ENCODE measurements at places on chromosomes 1 and 21.

DNA sequence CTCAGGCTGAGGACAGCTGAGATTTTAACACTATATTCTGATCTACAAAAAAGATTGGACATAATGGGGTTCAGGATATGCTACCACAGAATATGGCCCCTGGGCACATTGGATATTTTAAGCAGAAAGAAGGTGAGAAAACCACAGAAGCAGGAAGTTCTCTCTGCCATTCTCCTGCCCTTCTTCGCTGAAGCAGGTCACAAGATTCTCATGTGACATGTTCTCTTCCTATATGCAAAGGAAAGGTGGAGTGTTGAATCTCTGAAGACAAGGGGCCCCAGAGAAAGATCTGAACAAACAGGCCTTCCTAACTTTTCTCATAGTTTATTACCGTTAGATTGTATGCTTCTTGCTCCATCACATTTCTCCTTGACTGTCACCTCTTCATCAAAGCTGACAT, 285.7 kb downstream of the S1PR1 start:
- DNase-seq, result no peak

DNA sequence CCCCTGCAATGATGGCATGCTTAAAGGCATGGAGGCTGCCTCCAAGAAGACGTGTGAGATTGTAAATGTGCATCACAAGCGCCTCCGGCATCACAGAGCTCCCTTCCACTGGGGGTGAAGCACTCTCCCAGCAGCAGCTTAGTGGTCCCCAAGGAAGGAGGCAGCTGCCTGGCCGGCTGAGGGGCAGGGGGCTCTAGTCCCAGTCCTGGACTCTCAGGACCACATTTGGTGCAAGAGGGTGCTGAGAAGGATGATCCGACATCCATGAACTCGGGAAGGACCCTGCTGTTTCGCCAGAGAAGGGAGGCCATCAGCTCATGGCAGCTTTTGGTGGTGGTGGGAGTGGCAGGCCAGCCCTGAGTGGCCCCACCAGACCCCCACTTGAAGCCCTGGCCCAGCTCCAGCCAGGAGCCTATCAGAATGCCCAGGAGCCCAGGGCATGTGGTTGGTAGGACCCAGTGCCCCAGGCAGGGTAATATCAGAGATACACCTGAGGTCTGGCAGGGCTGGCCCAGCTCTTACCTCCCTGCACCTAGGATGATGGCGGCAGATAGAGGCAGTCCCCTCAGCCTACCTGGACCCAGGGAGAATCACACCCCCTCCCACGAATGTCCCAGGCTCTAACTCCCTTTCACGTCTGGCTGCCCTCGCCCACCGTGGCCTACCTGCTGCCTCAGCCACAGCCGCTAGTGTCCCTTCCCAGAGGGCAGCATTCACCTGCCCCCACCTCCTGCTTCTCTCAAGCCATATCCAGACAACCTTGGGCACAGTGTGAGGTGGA, 2.4 kb upstream of the WNT9A start:
- no peak for DNase-seq

DNA sequence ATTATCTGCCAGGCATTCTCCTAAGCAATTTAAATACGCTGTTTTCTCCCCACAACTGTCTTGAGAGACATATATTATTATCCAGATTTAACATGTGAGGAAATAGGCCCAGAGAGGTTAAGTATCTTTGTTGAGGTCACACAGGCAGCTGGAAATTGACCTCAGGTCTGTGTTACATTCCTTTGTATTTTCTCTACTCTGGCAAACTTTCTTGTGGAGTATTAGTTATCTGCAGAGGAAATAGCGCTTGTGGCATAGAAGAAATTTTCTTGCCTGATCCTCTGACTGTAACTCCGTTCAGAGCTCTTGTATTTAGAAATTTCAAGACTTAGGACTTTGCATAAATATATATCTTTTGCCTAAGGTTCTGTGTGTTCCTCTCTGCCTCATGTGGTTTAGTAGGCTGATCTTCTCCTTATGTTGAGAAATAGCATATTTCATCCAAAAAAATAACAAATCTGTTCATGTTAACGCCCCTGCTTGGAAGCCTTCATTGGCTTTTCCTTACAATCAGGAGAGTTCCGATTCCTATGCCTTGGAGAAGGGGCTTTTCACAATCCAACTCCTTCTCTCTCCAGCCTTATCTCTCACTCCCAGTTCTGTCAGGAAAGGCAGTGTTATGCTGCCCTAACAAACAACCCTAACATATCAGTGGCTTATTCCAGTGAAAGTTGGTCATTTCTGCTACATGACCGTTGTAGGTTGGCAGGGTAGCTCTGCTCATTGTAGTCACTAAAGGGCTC, 2.5 kb upstream of the JUN start:
- no peak for DNase-seq

- DNase-seq, result no peak
Measured at GRCh38 chr1:84736445-84736844, 46.2 kb upstream of the SSX2IP start.

DNA sequence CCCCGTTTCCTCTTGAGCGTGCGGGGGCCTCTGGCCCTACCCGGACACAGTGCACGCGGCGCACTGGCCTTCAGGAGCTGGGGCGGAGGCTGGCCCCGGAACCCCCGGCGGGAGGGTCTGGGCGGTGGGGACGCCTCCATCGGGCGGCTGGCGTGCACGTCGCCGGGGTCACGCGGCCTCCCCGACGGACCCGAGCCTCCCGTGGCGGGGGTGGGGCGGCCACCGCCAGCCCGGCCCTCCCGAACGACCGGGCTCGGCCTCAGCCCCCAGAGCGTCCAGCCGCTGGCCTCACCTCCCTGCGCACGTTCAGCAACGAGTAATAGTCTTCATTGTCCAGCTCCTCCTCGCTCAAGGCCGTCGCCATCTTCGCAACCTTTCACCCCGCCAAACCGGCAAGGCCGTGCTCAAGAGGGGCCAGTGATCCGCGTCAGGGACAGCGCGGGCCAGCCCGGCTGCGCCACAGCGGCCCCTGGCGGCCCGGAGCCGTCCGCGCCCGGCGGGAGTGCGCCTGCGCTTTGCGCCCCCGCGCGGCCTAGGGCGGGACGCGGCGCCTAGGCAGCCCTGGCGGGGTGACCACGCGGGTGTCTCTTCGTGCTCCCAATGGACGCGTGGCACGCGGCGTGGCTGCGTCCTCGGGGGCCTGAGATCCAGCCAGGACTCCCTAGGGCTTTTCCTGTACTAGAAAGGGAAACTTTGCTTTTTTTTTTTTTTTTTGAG, at the start of gene DNAJC11:
Gene DNAJC11 (minus strand): TSS at position 380 of the 717 bp plus-strand sequence. CDS start 16 bp downstream, at position 364.
- DNase-seq, result peak; percentile 83

DNA sequence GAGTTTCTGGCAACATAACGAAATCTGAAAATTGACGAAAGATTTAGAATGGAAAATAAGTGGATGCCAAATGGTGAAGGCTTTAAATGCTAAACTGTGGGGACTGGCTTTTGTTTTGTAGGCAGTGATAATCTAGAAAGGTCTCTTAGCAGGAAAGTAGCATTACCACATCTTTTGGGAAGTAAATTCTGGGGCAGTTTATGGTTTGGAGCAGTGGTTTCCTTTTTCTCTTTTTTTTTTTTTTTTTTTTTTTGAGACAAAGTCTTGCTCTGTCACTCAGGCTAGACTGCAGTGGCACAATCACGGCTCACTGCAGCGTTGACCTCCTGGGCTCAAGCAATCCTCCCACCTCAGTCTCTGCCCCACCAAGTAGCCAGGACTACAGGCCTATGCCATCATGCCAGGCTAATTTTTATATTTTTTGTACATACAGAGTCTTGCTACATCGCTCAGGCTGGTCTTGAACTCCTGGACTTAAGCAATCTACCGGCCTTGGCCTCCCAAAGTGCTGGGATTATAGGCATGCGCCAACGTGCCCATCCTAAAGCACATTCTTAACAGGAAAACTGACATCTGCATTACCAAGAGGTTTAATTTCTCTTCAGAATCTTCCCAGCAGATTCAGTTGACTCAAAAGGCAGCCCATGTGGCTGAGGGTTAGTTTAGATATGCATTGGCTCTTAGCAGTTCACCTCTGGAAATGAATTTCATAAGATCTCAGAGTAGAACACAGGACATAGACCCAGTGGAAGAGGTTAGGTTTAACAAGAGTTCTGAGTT, 32.9 kb downstream of the C21orf91 start:
- DNase-seq, result no peak

- no peak for DNase-seq
Measured at GRCh38 chr1:26630634-26631033, 65.2 kb upstream of the ARID1A start.

GRCh38 chr1:16967962-16968361, 12.5 kb downstream of the MFAP2 start:
- DNase-seq, result no peak

DNA sequence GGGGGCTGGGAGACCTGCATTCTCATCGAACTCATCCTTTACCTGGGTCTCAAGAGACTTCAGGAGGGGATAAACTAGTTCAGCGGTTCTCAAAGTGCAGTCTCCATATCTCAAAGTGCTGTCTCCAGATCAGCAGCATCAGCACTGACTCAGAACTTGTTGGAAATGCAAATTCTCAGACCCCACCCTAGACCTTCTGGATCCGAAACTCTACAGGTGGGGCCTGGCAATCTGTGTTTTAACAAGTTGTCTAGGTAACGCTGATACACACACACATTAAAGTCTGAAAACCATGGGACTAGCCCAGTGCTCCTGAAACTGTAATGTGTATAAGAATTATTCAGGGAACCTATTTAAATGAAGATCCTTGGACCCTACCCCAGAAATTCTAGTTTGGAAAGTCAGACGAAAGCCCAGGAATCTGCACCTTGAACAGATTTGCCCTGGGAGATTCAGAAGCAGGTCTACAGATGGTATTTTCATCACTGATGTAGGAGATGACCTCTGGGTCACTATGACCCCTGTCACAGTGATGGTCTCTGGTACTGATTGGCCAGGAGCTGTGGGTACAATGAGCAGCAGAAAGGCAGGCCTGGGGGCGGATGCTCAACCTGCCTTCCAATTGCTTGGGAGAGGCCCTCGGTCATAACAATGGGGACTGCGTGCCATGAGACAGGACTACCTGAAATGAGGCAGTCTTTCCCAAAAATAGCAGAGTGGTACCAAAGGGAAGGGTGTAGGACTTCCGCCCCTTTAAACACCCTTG, 127.2 kb downstream of the FAM78B start:
- no peak for DNase-seq

DNA sequence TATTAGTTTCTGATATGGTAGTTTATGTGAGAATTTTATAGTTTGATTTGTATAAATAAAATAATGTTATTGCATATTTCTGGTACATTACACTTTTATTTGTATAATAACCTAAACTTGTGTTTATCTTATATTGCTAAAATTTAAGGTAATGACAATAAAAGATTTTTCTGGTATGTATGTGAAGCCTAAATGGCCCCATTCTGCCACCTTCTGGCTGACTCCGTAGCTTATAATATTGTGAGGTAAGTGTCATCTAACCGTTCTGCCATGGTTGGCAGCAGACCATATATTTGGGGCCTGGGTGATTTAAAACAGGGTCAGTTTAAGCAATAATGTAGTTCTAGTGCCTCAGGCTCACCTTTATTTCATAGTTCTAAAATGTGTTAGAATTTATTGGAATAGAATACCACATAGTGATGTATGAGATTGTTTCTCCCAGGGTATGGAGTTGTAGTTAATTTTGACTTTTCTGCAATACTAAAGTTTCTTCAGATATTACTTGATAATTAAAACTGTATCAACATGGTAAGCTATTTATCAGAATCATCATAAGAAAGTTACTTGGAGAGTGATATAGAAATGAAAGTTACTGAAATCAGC, 21.2 kb upstream of the PRKACB start:
- peak; percentile 18 for DNase-seq

GRCh38 chr21:23099185-23099584, 2101.0 kb downstream of the NCAM2 start:
- DNase-seq, result no peak

GRCh38 chr1:35619237-35620121, 21.8 kb downstream of the PSMB2 start:
- no peak for DNase-seq

DNA sequence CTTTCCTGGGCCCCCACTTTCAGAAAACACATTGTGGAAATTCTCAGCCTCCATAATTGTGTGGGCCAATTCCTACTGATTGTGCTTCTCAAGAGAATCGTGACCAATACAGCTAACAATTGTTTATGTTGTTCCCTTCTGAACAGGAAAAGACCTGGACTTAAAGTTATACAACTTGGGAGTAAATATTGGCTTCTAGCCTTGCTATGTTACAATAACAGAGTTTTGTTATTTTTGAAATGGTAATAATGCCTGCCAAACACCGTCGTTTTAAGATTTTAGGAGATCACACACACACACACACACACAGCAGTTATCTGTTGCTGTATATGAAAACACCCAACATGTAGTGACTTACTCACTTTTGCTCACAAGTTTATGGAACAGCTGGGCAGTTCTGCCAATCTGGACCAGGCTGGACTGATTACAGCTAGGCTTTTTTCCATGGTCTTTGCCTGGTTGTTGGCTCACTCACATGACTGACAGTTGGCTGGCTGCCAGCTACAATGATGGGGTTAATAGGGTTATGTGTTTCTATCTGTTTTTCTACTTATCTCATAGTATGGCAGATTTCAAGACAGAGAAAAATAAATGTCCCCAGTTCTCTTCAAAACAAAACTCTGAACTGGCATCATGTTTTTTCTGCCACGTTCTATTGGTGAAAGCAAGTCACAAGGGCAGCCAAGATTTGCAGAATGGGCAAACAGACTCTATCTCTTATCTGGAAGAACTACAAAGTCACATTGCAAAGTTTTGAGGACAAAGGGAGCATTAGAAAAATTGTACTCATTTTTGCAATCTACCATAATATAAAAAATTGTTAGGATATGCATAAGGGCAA, 447.5 kb downstream of the NEGR1 start:
- DNase-seq, result no peak

DNA sequence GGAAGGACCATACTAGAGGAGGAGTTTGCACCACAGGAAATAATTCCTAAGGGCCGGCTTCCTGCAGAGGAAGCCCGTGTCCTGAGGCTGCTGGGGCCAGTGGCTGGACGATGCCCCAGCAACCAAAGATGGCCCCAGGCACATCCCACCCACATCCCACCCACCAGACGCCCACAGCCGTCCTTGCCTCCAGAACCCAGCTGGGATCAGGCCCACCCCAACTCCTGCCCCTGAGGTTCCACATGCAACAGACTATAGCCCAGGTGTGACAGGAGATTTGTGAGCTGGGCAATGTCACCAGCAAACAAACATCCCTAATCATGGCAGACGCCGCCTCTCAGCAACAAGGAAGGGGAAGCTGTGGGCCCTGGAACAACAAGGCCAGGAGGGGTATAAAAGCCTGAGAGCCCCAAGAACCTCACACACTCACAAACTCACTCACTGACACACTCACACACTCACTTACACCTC, at the start of gene KRTAP10-9:
Gene KRTAP10-9 (plus strand): TSS at position 421 of the 471 bp plus-strand sequence. CDS start 79 bp downstream, outside the sequence.
- DNase-seq, result no peak

Data from stimulated activated CD4-positive, alpha-beta T cell treated with anti-CD3 and anti-CD28 coated beads, Interleukin-1b, Interleukin-23, amount 100 ng/mL, for 4 hours (primary cell).